Fibroblast of the aortic adventitia (primary cell): ENCODE measurements at places on chromosomes 2 and 18.

GRCh38 chr2:25903216-25903776 lies 25.0 kb upstream of the ASXL2 start:
- DNase-seq = no peak

- peak; percentile 16 for DNase-seq
Measured at GRCh38 chr2:232473467-232473890, 14.2 kb downstream of the ECEL1 start.

GRCh38 chr2:235506997-235507615 lies 13.3 kb downstream of the AGAP1 start:
- DNase-seq = no peak

- no peak for DNase-seq
Measured at GRCh38 chr18:79922971-79923411, 28.5 kb downstream of the SLC66A2 start.

DNA sequence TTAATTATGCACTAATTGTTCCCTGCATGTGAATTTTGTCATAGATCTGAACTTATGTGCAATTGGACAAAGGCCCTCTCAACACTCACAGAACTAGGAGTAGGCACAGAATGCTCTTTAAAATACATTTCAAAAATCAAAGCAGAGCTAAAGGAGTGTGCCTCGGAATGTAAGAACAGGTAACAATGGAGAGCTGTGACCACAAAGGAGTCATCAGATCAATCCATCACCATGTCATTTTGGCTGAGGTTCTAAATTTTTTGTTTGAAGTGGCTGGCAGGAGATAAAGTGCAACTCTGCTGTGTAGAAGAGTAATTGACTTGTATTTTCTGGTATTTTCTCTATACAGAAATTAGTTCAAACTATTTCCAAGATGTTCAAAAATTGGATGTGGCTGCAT lies 155.4 kb downstream of the NRP2 start:
- no peak for DNase-seq
